CD4-positive, alpha-beta T cell treated with Interleukin-1 beta for 1 hour (primary cell): ENCODE measurements at places on chromosomes 12 and 14.

- no peak for DNase-seq
Observed at GRCh38 chr12:40106202-40106533, 287 bp upstream of the SLC2A13 start.

- DNase-seq = no peak
Observed at GRCh38 chr14:65002586-65003210, 16.0 kb downstream of the FNTB start.

GRCh38 chr12:69578283-69578682 is 7.0 kb upstream of the CCT2 start:
- DNase-seq = no peak

GRCh38 chr14:93974833-93975232 is 1.5 kb downstream of the ASB2 start:
- no peak for DNase-seq

- DNase-seq = peak; percentile 68
Observed at GRCh38 chr12:12032851-12033797, 37.6 kb upstream of the BCL2L14 start.

DNA sequence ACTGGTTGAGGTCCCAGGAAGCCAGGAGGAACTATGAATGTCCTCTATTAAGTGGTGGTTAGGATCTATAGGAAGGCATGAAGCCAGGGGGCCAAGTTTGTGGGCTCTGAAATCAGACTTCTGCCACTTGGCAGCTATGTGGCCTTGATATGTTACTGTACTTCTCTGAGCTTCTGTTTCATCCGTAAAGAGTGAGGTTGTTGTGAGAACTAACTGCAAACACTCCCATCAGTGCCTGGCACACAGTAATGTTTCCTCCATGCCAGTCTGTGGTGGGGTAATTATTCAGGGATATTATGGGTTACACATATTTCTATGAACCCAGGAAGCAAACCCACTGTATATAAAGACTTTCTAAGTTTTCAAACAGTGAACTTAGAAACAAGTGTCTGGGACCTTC is 57.4 kb downstream of the PLXNC1 start:
- DNase-seq = peak; percentile 20

GRCh38 chr12:96786791-96787190 is 120.3 kb upstream of the NEDD1 start:
- DNase-seq = no peak

DNA sequence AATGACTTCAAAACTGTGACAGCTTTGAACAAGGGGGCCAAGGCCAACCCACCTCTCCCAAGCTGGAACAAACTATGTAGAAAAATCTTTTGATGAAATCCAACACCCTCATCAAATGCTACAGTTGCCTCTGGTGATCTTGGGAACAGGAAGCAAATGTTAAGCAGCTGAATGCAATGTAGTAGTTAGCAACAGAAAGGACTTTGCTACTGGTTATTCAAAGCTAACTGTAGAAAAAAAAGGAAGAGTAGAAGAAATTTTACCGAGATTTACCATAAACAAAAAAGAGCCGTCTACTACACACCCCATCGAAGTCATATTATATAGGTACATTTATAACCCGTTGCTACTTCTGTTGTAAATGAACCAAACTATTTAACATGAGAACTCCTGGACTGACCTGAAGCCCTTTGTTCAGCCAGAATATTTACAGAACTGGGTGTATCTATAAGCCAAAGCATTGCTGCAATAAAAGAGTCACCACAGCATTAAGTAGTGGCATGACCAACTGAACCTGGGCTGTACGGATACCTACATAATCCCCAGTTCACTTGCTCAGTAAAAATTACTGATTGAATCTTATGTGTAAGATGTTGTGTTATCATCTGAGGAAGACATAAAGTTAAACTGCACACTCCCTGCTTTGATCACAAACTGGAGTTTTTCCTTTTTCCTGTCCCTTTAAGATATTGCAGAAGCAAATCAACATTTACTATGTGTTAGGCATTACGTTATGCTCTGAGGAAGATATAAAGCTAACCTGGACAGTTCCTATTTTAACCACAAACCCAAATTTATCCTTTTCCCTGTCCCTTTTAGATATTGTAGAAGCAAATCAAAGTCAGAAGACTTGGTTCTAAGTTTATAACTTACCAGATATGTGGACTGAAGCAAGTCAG is 25.1 kb downstream of the SYNJ2BP start:
- no peak for DNase-seq

- no peak for DNase-seq
Observed at GRCh38 chr12:47393403-47393790, 312.4 kb downstream of the RPAP3 start.

DNA sequence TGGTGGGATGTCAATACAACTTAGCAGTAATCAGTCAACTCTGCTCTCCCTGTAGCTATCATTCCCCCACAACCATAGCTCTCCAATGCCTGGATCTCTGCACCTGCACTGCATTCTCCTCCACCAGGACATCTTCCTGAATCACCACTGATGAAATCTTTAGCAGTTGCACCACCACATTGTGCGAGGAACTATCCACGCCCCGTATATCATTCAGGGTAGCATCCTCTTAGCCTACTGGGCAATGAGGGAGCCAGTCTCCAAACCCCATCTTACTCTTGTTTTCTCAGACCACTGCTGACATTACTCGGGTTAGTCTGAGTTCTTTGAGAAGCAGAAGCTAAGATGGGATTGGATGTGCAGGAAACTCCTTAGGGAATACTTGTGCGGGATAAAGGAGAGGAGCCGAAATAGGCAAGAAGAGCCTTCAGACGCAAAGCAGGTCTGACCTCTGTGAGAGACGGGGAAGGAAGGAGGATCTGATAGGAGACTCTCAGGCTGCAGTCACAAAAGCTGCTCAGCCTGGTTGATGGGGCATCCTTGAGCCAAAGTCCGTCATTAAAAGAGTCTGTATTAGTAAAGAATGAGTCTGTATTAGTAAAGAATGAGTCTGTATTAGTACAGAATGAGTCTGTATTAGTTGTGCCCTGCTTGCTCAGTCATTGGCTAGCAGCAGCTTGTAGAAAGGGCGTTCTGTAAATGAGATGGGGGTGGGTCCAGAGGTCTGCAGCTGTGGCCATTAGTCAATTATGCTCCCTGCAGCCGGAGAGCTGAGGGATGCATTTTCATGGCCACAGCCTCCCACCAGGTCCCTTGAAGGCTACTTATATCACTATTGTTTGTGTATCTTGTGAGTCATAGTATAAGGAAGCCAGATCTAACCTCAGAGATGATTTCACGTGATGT is 49.6 kb upstream of the RASSF3 start:
- DNase-seq = no peak

GRCh38 chr14:102554821-102555819 is 37.3 kb upstream of the RCOR1 start:
- peak; percentile 59 for DNase-seq

GRCh38 chr12:124162151-124163110 is 132.5 kb upstream of the RFLNA start:
- DNase-seq = peak; percentile 7

- DNase-seq = no peak
Observed at GRCh38 chr12:5856692-5857091, 88.4 kb downstream of the ANO2 start.

- DNase-seq = no peak
Observed at GRCh38 chr12:90897316-90897715, 57.7 kb downstream of the CCER1 start.

DNA sequence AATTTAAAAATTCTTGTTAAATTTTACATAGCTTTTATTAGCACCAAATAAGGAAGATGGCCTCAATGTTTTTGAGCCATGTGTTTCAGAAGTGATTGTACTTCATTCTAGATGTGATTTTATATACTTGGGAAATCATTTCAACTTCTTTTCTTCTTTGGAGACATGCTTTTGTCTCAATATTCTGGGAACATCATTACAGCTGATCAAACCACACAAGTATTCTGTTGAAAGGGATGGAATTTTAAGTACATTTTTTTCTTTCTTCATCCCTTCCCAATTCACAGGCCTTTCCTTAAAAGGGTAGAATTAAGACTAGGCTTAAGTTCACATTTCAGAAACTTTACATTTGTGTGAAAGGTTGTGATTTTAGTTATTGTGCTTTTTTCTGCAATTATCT is 66.4 kb downstream of the PAPOLA start:
- DNase-seq = no peak

DNA sequence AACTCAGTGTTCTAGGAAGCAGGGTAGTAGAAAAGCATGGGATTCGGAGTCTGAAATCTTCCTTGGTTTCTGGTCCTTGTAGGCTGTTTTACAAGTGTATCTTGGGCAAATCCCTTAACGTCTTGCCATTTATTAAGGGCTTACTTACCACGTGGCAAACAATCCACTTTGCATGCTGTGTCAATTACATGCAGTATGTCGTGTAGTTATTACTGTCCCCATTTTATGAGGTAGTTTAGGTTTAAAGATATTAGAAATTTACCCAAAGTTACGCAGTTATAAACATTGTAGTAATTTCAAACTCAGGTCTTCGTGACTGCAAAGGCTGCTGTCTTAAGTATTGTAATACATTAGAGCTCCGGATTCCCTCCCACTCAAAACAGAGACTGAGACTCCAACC is 1.5 kb upstream of the NOVA1 start:
- DNase-seq = no peak

DNA sequence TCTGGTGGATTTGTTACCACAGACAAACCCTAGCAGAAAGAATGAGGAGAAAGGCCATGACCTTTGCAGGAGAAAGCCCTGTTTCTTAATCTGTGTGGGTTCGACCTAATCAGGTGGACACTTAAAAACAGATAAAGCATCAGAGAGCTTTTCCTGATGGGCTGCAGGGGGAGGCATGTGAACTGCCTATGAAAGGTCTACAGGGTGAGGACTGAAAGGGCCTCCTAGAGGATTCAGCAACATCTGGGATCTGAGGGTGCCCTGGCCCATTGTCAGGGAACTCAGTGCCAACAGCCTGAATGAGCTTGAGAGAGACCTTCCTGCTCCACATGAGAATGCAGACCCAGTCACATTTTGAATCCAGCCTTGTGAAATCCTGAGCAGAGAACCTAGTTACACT is 178.8 kb upstream of the DDHD1 start:
- no peak for DNase-seq

DNA sequence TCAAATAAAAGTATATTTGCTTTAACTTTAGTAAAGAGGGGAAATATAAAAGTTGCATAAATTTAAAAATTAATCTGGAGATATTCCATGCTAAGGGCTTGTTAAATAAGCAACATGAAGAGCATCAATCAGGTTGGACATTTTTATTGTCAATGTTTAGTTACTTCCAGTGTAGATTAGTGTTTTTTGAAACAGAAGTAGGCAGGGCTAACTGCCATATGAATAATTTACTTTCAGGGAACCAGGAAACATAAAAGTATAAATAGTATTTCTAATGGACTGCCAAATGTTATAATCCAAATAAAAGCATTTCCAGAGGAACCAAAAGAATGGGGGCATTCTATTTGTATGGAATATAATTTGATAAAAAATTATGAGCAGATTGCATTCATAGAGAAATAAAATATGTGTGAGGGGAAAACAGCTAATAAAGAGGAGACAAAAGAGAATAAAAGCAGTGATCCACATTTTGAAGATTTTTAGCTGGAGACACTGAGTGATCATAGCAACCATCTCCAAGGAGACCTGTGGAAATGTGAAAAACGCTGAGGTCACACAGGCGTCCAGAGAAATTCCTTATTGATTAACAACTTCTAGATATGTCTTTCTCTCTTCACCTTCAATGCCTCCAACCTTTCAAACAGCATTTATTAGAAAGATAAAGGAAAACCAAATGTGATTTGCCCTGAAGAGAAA is 70.8 kb downstream of the SRGAP1 start:
- DNase-seq = no peak

DNA sequence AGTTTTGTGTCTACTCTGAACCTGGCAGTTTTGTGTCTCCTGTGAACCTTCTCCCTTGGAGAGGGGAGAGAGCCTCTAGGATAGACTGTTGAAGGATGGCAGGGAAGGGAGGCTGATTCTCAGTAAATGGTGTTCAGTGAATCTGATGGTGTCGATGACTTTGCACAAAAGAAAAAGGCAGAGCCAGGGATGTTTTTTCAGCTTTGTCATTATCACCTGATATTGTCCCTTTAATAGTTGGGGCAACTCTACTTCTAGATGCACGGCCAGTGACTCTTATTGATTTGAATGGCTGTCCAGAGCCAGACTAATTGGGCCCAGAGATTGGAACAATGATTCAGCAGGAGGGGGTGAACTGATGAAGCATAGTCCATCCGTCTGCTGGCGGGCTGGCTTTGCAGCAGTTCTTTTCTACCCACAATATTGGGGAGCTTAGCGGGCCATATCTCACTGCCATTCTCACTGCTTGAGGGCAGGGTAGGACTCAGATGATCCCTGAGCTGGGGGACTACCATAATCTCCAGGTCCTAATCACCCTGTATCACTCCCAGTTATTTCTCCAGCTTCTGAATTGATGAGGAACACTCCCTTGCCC is 93.1 kb downstream of the ADCK1 start:
- DNase-seq = no peak

DNA sequence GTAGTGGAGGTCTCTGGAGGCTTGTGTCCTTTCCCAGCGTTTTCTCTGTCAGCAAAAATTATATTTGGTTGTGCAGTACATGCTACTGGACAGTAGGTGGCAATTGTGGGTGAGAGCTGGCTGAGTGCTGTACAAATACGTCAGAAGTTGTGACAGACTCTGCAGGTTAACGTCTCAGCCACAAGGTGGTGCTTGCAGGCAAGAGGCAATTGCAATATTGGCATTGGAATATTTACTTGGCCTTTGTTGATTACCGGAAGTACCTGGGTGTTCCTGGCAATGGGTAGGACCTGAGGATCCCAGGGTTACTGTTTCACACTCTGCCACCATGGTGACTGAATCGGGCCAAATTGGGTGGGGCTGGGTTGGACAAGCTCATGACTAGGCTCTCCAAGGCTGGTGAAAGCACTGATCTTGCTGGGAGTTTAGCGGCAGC is 333.9 kb upstream of the LMO3 start:
- no peak for DNase-seq

GRCh38 chr12:9646794-9647781 is 22.4 kb upstream of the CLEC2D start:
- DNase-seq = no peak

- no peak for DNase-seq
Observed at GRCh38 chr14:22471545-22472121, 117.4 kb downstream of the DAD1 start.

- DNase-seq = no peak
Observed at GRCh38 chr12:8849876-8850275, 27.5 kb downstream of the A2ML1 start.

GRCh38 chr14:104678346-104678745 is 11.1 kb upstream of the INF2 start:
- DNase-seq = no peak

- no peak for DNase-seq
Observed at GRCh38 chr12:42683933-42684801, 94.6 kb upstream of the PRICKLE1 start.

DNA sequence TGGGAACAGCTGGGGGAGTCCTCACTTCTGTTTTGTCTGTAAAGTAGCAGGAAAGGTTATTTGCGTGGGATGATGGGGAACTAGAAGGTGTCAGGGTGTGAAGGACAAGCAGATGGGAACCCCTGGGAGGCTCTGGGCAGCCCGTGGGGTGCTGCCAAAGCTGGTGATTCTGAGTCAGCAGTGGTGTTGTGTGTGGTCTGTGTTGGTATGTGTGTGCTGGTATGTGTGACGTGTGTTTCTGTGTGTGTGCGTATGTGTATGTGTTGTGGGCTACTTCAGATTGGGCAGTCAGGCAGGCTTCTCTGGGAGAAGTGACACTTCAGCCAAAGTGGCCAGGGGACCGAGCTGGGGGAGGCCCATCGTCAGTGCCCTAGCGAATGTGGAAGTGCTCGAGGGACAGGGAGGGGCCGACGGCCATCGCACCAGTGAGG is 15.3 kb upstream of the BDKRB2 start:
- no peak for DNase-seq

GRCh38 chr14:32913725-32914124 is 25.0 kb upstream of the NPAS3 start:
- DNase-seq = no peak
